ENCODE measurements at places on chromosomes 3 and 15.

DNA sequence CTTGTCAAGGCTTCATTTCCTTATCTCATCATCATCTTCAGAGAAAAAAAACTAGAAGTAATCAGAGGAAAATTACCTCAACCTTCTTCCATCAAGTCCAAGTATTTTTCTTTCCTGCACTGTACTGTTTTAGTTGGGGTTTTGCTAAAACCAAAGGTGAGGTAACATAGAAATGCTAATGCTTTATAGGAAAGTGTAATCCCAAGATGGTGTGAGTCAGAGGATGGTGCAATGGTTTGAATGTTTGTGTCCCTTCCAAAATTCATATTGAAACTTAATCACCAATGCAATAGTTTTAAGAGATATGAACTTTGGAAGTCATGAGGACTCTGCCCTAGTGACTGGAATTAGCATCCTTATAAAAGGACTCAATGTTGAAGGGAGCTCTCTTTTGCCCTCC is 79.5 kb downstream of the KBTBD8 start:
- DNase-seq = no peak

DNA sequence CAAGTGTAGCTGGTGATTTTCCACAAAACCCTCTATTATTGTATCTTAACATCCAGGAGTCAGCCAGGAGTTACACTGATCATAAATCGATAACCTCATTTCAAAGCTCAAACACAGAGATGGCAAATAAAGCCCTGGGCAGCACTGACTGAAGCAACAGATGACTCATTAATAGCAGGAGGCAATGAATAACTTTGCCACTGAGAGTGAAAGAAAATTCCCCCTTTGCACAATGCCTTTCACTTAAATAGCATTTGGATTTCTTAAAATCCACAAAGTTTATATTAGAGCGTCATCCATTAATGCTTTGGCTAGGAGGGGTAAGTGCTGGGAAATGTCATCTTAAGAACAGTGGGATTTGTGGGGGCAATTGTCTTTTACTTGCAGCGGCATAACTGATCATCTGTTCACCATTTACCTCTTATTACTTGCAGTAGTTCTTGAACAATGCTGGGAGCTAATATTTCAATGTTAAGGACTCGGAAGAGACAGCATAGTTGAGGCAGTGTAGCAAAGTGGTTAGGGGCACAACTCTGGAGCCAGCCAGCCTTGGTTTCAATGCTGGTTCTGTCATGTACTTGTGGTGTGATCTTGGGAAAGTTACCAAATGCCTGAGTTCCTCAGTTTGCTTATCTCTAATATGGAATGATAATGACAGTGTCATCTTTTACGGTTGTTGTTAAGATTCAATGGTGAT is 630.4 kb upstream of the TBL1XR1 start:
- DNase-seq = peak; percentile 73

DNA sequence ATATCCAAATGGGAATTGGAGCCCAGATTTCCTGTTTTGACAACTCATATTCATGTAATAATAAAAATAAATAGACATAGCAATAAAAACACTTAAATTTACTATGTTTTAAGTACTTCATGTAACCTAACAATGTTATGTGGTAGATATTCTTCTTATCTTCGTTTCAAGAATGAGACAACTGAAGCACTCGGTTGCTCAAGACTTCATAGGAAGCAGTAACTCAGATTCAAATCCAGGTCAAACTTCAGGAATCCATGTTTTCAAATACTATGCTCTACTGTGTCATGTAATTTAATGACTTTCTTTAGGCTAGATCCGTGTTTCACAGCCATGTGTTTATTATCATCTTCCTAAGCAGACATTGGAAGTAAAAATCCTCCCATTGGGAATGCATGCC is 492.2 kb downstream of the CNTN3 start:
- no peak for DNase-seq

DNA sequence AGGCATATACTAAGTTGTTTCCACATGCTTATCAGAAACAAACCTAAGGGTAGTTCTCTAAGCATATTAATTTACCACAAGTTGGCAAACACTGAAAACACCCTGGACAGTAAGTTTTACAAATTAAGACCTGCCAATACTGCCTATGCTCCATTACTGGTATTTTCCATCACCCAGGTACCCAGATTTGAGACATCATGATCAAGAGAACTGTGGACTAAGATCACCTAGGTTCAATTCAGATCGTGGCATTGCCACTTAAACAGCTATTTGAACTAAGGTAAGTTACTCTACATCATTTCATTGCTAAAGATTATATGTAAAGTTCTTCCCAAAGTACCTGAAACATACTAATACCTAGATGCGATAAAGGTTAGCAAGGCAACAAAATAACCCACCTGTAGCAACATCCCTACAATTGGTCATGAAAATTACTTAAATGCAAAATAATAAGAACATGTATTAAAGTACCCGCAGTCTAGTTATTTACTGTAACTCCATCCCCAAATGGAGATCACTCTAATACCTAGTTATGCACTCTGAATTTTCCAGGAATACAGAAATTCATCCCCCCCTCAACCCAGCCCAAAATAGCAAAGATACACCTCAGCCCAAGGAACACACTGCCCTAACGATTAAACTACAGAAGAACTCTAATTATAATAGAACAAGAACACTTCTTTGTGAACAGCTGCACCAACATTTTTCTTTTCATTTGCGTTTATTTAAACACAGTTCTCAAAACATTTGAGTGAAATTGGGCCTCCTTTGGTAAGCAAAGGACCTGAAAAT is 21.6 kb downstream of the TRA2B start:
- no peak for DNase-seq

- DNase-seq = no peak
These were observed 13.1 kb upstream of the WWTR1 start for GRCh38 chr3:149670742-149671492.

DNA sequence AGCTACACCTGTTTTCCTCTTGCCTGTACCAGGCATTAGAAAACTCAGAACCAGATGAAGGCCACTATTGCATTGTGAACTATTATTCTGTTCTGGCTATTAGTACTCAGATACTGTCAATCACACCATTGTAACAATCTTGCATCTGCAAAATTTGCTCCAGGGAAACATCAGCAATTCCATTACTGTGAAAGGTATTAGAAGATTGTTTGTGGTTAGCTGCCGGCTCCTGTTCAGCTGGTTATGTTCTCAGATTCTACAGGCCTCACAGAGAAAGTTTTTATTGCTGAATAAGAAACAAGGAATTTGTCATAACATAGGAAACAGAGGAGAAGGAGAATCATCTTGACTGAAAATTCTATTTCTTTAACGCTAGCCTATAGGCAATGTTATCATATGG is 179.9 kb downstream of the PLOD2 start:
- peak; percentile 13 for DNase-seq

DNA sequence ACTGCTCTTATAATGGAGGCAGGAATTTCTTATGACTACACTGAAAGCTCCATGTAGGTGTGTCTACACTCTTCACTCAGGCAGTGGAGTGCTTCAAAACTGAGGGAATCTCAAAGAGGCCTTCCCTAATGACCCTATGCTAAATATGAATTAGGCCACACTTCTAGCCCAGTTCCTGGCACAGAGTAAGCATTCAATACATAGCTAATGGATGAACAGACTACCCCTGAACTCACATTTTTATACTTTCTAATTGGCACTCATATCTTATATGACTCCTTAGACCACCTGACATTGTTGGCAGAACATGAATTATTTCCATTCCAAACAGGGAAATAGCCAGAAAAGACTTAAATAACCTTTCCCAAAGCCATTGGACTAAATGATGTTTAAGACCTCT is 3.4 kb downstream of the RARRES1 start:
- DNase-seq = no peak

GRCh38 chr15:67945131-67945530 is 105.3 kb upstream of the RNU6-1 start:
- DNase-seq = no peak

DNA sequence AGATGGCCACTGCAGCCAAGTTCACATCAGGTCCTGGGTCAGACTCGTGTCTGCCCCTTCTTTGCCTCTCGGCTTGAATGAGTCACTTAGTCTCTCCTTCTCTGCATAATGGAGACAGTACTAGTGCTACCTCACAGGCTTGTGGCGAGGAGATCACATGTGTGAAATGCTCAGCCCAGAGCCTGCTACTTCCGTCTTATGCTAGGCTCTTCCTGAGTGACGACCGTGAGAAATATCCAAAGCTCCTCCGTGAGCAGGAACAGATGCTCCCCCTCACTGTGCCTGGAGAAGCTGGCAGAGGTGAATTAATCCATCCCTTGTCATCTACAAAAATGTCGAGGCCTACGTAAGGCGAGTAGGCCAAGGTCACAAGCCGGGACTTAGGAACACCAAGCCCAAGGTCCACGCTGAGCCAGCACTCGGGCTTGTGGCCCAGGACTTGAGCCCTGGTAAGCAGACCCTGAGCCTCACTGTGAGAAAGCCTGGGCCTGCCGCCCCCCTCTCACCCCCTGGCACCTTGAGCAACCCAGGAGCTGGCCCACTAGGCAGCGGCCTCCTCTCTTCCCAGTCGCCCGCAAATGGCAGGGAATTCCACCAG is 17.9 kb downstream of the PAK6 start:
- DNase-seq = peak; percentile 74

- no peak for DNase-seq
These were observed 9.4 kb downstream of the MAPKAPK3 start for GRCh38 chr3:50626401-50626800.

- DNase-seq = no peak
These were observed 6.2 kb upstream of the RPAP1 start for GRCh38 chr15:41550066-41550775.

- DNase-seq = no peak
These were observed 1.4 kb upstream of the RFTN1 start for GRCh38 chr3:16514755-16515353.

GRCh38 chr3:61912158-61912557 is 350.8 kb downstream of the PTPRG start:
- no peak for DNase-seq

GRCh38 chr15:92452143-92452542 is 58.5 kb downstream of the ST8SIA2 start:
- no peak for DNase-seq

GRCh38 chr3:78041486-78041885 is 1001.6 kb downstream of the ROBO2 start:
- DNase-seq = no peak

GRCh38 chr3:149023951-149024350 is 32.6 kb downstream of the GYG1 start:
- no peak for DNase-seq

DNA sequence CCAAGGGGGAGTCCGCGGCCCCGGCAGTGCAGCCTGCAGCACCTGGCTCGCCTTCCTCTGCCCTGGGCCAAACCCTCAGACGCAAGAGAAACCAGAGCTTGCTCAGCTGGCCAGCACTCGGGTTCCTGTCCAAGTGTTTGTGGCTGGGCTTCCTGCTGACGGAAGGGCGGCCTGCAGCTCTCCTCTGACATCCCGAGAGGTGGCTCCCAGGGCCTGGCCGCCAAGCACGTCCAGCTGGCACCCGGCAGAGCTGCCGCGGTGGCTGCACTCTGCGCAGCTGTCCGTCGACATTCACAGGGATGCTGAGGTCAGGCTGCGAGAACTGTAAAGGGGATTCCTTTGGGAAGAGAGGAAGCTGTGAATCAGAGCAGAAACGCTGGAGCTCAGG is 85.6 kb downstream of the CPN2 start:
- peak; percentile 86 for DNase-seq

DNA sequence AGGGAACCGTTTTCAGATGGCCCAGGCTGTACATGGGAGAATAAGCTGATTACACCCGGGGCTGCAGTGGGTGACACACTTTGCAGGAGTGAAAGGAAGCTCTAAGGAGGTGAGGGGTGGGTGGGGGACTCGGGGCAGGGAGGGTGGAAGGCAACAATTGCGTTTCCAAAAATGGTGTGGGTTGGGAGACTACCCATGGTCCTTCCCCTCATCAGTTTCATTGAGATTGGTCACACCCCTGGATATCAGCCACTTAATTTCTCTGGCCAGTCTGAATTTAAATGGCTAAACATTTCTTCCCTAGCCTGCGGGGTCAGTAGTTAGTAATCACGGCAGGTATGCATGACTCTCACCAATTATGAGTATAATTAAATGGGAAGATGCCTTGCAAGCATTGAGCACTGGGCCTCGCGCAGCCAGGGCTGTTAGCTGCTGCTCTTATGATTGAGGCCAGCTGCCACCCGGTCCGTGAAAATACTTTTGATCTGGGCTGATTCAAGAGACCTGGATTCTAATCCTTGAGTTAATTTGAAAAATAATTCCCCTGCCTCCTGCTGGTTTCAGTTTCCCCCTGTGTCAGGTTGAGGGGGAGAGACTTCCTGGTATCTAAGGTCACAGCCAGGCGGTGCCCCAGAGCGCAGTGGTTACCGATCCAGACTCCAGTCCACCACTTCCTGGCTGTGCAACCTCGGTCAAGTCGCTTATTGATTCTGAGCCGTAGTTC is 23.3 kb downstream of the SLC6A6 start:
- no peak for DNase-seq

DNA sequence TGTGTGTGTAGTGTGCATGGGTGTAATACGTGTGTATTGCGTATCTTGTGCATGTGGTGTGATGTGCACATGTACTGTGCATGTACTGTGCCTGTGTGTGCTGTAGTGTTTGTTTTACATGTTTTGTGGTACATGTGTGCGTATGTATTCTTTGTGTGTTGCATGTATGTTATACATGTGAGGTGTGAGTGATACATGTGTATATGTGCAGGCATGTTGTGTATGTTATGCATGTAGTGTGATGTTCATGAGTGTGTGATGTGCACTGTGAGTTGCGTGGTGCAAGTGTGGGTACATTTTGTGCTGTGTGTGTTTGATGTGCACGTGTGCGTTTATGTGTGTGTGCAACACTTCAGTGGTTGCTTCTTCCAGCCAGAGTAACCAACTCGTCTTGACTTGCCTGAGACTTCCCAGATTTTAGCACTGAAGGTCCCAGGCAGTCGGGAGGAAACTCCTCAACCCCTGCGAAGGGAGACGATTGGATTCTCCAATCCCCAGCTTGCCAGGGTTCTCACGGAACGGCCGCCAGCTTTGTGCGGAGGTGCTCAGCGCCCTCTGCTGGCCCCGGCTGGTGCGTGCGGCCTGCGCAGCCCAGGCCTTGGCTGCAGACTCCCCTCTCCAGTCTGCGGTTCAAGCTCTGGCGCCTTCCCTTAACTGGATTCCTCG is 3.6 kb downstream of the GALNT15 start:
- peak; percentile 82 for DNase-seq

DNA sequence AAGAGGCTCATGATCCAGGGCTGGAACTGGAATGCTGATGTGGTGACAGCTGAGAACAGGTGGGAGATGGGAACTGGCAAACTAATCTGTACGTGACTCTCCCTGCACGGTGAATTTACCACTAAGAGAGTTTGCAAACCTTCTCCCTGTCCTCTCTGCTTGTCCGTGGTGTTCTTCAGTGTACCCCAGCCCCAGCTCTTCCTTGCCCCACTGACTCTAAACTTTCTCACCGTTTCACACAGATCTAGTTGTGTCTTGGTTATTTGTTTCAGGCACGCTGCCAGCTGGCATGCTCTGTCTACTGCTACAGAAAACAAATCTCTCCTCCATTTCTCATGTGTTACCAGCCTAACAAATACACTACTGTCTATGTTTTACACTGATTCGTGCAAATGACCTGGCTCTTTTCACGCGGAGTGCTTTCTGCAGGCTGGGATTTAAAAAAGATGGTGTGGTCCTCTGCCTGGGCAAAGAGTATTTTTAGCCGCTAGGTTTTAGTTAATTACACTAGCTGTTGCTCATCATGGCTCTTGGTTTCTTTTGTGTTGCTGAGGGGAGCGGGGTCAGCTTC is 192.7 kb upstream of the LRIG1 start:
- peak; percentile 19 for DNase-seq
